ENCODE measurements at places on chromosomes 3 and 15.

DNA sequence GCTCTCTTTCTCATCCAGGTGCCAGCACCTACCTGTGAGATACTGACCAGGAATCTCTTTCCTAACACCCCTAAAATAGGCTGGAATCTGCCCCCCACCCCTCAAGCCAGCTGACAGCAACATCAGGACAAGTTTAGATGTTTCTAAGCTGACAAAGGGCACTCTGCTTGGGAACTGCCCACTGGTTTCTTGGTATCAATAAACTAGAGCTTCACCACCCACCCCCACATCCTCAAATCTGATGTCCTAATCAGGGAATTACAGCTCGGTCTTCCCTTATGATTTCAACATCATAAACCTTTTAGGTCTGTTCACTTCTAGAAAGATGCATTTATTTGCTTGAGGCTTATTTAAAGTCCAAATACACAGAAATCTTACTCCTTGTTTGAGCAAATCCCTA is 34.7 kb downstream of the CEP19 start:
- no peak for DNase-seq

- no peak for DNase-seq
These were observed 131.0 kb upstream of the PLXNA1 start for GRCh38 chr3:126851934-126852333.

GRCh38 chr15:66959875-66960274 is 105.5 kb upstream of the SMAD3 start:
- DNase-seq: no peak

GRCh38 chr3:169350228-169350627 is 313.3 kb downstream of the MECOM start:
- DNase-seq: no peak

GRCh38 chr15:96369825-96370621 is 39.5 kb downstream of the NR2F2 start:
- DNase-seq: no peak

- DNase-seq: no peak
These were observed 30.0 kb upstream of the GMNC start for GRCh38 chr3:190892395-190892902.

GRCh38 chr3:11072631-11073030 is 80.1 kb downstream of the SLC6A1 start:
- DNase-seq: no peak

GRCh38 chr15:39896846-39897245 is 23.2 kb downstream of the GPR176 start:
- DNase-seq: no peak

DNA sequence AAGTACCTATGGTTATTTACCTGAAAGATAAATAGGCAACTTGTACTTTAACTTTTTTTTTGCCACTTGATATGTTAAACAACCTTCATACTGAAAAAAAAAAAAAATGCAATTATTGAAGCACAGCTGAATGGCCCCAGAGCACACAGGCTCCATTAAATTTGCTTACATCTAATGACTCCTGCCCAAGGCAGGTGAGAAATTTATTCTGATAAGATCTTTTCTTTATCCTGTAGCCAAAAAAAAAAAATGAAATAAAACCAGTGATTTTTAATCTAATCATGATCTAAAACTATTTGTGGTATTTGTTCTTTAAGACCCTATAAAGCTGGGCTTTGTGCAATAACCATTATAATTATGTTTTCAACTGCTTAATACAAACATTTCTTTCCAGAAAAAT is 115.7 kb downstream of the DPH6 start:
- no peak for DNase-seq

GRCh38 chr15:51830276-51830806 is 888 bp downstream of the TMOD3 start:
- DNase-seq: no peak

- no peak for DNase-seq
These were observed 70.4 kb downstream of the KLF13 start for GRCh38 chr15:31396881-31397560.

DNA sequence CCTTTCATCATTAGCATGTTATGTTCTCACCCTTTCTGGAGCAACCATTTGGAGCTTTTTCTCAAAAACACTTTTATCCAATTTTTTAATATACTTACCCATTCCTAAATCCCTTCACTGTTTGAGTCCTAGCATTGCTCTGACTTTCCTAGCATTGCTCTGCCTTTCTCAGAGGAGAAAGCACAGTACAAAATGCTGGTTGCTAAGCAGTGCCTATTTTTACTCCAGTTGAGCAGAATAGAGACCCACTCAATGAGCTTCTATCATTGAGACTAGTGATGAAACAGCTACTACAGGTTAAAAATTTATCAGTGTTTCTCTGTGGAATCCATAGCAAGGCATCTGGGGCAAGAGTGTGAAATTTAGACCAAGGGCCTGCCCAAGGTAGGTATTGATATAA is 21.8 kb upstream of the IL1RAP start:
- no peak for DNase-seq

- DNase-seq: no peak
These were observed 11.8 kb upstream of the PP2D1 start for GRCh38 chr3:20023623-20024405.

GRCh38 chr3:145893331-145893730 is 267.7 kb downstream of the PLOD2 start:
- DNase-seq: no peak

- DNase-seq: no peak
These were observed 894.3 kb downstream of the OTOL1 start for GRCh38 chr3:162390891-162391290.

DNA sequence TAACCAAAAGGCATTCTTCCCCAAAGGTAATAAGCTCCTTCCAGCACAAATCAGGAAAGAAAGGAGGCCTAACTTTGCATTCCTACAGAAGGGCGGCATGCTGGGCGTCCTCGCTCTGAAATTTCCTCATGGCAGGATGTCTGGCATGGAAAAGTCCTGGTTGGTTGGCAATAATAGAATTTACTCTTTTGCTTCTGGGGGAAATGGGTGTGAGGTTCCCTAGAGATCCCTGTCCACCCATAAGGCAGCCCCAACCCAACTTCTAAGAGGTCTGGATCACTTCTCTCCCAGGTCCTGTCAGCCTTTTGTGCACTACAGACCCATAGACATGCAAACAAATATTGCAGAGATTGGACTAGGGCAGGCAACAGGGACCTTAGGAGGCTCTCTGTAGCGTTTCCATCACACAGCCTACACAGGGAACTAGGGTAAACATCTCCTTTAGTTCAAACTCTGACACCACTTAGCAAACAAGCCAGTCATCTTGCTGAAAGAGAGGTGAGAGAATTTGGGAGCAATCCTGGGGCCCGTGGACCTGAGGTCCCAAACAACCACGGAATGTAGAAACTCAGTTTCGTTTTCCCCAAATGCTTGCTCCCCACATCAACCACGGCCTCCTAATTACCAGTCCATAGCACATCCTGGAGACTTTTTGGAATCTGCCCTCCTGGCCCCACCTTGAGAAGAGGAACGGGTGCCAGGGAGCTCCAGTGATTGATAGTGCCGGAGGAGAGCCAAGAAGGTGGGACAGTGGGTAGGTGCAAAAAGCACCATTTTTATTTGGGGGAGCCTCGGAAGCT is 2.1 kb downstream of the ZIC4 start:
- DNase-seq: no peak

DNA sequence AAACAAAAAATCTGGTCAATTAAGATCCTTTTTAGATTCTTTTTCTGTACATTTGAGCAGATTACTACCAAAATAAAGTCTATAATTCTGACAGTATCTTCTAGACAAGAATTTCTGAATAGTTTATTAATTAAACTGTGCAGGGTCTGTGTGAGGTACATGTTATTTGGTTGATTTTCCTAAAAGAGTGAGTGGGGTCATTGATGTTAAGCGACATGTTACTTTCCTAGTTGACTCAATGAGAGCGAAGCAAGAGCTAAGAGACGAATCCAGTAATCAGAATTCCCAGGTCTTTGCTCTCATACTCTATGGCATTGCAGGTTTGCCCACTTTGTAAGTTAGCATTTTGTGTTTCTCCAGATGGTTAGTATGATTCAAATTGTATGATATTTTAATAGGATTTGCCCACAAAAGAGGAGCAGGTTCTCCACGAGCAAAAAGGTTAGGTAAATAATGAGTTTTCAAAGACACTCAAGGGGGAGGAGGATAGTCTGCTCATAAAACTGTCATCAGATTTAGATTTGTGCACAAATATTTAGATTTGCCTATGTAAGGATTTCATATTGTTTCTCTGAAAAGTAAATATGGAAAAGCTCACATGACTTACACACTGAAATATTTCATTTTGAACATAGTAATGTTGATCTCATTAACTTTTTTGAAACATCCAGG is 217.2 kb upstream of the CGNL1 start:
- DNase-seq: no peak

DNA sequence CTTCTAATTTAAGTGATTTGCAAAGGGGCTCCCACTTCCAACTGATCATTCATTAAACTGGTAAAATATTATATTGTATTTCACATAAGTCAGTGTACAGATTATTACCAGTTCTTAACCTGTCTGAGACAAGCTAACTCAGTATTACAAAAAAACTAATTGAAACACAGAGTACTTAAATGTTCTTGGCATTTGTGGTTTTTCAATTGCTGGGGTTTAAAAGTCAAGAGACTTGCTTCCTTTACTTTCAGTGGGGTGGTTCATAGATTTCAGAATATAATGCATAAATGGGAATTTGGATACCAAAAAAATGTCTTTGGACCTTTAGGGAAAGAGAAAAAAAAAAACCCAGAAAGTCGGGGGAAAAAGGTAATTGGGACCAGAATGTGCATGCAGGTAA is 85.0 kb downstream of the ATP10A start:
- DNase-seq: no peak

- DNase-seq: no peak
These were observed 246.6 kb upstream of the PROK2 start for GRCh38 chr3:72031581-72031980.

GRCh38 chr15:31369727-31370126 is 43.1 kb downstream of the KLF13 start:
- DNase-seq: no peak

GRCh38 chr3:192875971-192876565 is 41.6 kb downstream of the MB21D2 start:
- no peak for DNase-seq

GRCh38 chr15:77905301-77905920 is 172.1 kb downstream of the TBC1D2B start:
- no peak for DNase-seq

DNA sequence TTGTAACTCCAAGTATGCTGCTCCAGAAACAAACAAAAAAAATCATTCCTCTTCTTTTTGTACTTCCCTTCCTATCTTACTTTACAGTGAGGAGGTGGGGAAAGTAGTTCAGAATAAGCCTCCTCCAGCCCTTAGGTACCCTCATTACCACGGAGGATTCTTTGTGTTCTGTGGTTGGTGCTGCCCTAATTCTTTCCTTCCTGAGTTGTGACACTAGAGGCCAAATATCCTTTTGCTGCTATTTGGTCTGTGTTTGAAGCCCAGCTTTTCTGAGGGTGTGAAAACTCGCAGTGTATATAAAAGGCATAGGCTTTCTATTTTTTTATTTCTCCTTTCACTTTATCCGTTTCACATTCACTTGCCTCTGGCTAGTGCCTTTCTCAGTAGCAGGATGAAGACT is 98.2 kb downstream of the HHLA2 start:
- no peak for DNase-seq

GRCh38 chr15:74295800-74296199 is 59.7 kb downstream of the CCDC33 start:
- no peak for DNase-seq

- no peak for DNase-seq
These were observed 31.0 kb downstream of the PLXNA1 start for GRCh38 chr3:127013758-127014535.

GRCh38 chr3:66149269-66149668 is 71.5 kb upstream of the SLC25A26 start:
- DNase-seq: no peak

GRCh38 chr15:63940966-63941620 is 105.2 kb downstream of the DAPK2 start:
- no peak for DNase-seq

- no peak for DNase-seq
These were observed 1028.4 kb downstream of the SI start for GRCh38 chr3:164049847-164050246.

GRCh38 chr3:133987136-133987535 is 42.6 kb downstream of the SLCO2A1 start:
- no peak for DNase-seq

GRCh38 chr3:151084893-151085226 is 604 bp upstream of the MED12L start:
- no peak for DNase-seq

GRCh38 chr3:133038089-133038730 is at the start of gene TMEM108:
Gene TMEM108, plus strand, starts transcription at chr3:133038391.
- DNase-seq: no peak

GRCh38 chr3:31823184-31823583 is 157.9 kb downstream of the OSBPL10 start:
- no peak for DNase-seq

DNA sequence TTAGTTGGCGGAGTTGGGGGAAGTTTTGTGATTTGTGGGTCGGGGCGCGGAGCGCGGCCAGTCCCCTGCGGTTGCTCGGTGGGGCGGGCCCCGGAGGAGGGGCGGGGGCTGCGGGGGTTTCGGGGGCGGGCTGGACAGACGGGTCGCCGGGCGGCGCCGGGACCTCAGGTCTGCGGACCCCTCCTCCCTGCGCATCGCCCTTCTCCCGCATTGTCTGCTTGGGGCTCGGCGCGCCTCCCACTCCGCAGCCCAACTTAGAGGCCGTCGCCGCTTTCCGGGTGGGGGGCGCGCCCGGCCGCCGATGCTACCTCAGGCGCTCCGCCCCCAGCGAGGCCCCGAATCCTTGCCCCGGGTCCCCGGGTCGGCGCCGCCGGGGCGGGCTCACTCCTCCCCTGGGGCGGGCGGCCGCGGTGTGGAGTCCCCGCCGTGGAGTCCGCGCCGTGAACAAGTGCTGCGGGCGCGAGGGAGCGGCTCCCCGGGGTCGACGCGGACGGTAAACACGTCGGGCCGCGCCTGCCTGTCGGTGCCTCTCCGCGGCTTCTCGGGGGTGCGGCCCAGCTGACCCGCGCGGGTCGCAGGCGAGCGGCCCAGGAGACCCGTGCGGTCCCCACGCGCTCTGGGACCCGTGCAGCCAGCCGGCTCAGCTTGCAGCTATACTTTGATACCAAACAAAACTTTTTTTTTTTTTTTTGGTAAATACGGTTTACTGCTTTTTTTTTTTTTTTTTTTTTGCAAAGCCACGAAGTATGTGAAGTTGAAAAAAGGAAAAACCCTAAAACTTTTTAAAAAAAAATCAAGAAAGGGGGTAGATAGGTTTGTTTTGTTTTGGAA is 624 bp downstream of the AKAP13 start:
- DNase-seq: no peak

GRCh38 chr15:40454904-40455391 is 14.2 kb downstream of the BAHD1 start:
- DNase-seq: no peak

- DNase-seq: no peak
These were observed 138.3 kb upstream of the UBP1 start for GRCh38 chr3:33578325-33579177.

Data from GM18507 (cell line).